ENCODE measurements at places on chromosomes 5 and 9.
A peak's percentile ranks its signal among the peaks of the same experiment; 100 is the strongest.

DNA sequence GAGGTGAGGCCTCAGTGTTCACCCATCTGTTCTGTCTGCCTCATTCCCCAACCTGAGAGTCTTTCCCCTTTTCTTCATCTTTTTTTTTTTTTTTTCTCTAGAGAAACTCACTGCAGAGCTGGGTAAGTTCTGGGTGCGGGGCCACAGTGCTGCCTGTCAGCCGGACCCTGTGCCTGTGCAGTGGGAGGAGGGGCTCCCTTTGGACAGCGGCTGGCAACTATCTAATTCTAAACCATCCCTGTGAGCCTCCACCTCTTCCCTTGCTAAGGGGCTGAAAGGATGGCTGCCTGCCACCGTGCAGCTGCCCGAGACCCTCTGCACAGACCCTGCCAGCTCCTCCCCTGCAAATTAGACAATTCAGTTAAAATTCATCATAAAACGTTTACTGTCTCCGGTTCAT is 14.1 kb downstream of the BTNL9 start:
- DNase-seq = no peak

- DNase-seq = no peak
These were observed 88.0 kb downstream of the NRG2 start for GRCh38 chr5:139955053-139955605.

- no peak for DNase-seq
These were observed 73.2 kb upstream of the UNC5A start for GRCh38 chr5:176736931-176737745.

DNA sequence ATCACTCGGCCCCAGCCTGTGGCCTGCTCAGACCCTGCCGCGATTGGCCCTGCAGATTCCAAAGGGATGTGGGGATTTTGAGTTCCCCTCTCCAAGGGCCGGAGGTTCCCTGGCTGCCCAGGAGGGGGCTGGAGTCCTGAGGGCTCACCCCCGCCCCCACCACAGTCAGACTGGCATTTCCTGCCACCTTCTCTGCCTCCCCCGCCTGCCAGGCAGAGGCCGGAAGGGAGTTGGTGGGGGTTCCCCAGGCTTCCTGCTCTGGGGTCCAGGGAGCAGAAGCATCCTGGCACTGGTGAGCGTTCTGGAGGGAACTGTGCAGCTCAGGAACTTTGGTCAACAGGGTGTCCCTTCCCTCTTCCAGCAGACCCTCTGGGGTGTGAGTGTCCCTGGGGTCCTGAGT is 70.6 kb downstream of the RXRA start:
- DNase-seq = peak; percentile 38

DNA sequence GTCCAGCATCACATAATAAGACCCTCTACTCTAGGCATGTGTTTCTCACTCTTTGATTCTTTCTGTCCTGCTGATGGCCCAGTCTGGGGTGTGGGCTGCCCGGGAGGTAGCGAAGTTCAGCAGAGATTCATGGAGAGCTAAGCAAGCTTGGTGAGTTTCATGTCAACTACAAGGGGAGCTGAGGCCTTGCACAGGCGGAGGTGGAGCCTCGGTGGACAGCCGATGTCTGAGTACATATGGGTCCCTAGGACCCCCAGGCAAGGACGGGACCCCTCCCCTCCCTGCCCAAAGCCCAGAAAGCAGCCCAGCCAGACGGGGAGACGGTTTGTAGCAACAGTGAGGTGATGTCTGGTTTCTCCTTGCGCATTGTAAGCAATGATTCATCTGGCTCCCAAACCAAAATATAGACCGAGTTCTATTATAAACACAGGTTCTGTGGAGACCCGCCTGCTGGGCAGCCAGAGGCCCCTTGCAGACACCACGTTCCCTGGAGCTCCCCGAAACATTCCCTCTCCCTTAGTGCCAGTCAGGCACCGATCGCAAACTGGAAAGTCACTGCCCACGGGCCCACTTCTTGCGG is 45.5 kb downstream of the COL27A1 start:
- DNase-seq = no peak

- DNase-seq = no peak
These were observed 67.5 kb downstream of the SETX start for GRCh38 chr9:132287256-132287760.

GRCh38 chr5:65482736-65483545 is 1.2 kb upstream of the ADAMTS6 start:
- peak; percentile 69 for DNase-seq

GRCh38 chr9:136421791-136422190 is 11.3 kb downstream of the PMPCA start:
- DNase-seq = no peak

DNA sequence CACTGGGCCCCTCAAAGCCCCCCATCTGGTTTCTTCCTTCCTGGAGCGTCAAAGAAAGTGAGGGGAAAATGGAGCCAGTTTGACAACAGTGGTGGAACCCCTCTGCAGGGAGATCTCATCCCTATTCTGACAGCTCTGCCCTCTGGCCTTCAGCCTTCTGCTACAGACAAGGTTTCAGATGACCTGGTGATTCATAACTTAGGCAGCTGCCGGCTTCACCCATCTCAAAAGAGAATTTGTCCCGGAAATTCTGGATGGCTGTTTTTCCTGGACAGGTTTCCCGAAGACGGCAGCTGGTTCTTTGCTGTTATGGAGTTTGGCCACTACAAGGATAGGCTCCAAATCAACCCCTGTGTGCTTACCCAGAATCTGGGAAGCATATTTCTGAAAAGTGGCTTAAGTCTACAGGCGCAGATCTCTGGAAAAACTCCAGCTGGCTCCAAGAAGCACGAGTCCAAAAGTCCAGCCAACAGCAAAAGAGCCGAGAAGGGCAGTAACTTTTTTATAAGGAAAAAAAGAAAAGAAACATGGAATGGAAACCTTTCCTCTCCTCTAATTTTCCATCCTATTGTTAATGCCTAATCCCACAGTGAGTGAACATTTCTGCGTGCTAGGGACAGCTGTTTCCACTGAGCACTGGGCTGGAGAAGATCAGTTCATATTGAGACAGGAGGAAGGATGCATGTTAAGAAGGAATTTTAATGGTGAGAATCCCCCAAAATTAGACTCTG is 54.5 kb downstream of the ZNF366 start:
- peak; percentile 96 for DNase-seq

- peak; percentile 49 for DNase-seq
These were observed 292.5 kb downstream of the PARP8 start for GRCh38 chr5:50958852-50959457.

- no peak for DNase-seq
These were observed 182.2 kb downstream of the MCTP1 start for GRCh38 chr5:95102687-95103086.

- no peak for DNase-seq
These were observed 155.5 kb downstream of the ESM1 start for GRCh38 chr5:54829676-54830535.

- no peak for DNase-seq
These were observed 295.2 kb downstream of the ARHGAP26 start for GRCh38 chr5:143065185-143065965.
